ENCODE measurements at places on chromosomes 5 and 9. TPM values are rescaled to one million over a fixed set of nuclear protein-coding genes. Genes with fewer than 3 reads are reported as not detected.

DNA sequence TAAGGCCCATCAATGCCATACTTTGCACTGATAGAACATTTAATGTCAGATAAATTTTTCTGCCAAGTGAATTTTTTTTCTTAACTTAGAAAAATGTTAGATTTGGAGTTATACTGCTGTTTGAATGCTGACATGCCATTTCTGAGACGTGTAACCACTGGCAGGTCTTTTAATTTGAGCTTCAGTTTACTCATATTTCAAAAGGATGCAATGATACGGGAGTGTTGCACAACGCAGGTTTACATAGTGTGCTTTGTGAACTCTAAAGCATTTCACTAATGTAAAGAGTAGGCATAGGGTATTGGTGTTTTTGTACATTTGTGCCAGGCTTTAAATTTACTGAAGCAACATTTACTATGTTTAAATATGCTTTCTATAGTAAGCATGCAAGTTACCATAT, 4.2 kb downstream of the ZBTB43 start:
- DNase-seq: no peak

DNA sequence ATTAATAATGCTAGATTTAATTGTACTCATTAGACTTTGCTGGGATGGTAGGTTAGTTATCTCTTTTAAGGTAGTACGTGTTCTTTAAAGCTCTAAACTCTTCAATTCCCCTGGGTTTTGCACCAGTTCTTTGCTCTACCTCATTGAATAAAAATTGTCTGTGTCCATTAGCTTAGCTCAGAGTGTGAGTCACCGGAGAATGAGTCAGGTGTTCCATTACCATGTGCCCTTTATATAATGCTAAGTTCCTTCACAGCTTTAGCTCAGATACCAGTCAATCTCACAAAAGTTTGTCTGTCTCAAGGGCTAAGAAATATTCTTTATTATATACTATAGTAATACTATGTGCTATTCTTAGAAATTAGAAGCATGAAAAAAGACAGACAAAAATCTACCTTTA, 339.4 kb downstream of the PRELID2 start:
- no peak for DNase-seq

- no peak for DNase-seq
These were observed 803.3 kb downstream of the DTWD2 start for GRCh38 chr5:118185018-118185417.

Gene ELOVL7
- 0.28 TPM for total RNA-seq

GRCh38 chr5:33696411-33696810, 195.4 kb downstream of the ADAMTS12 start:
- DNase-seq: no peak

Gene HAND1
- total RNA-seq: not detected

- DNase-seq: peak; percentile 24
These were observed 14.4 kb downstream of the ANKRD33B start for GRCh38 chr5:10578293-10578665.

GRCh38 chr5:25027061-25027460, 382.3 kb upstream of the CDH10 start:
- DNase-seq: no peak

DNA sequence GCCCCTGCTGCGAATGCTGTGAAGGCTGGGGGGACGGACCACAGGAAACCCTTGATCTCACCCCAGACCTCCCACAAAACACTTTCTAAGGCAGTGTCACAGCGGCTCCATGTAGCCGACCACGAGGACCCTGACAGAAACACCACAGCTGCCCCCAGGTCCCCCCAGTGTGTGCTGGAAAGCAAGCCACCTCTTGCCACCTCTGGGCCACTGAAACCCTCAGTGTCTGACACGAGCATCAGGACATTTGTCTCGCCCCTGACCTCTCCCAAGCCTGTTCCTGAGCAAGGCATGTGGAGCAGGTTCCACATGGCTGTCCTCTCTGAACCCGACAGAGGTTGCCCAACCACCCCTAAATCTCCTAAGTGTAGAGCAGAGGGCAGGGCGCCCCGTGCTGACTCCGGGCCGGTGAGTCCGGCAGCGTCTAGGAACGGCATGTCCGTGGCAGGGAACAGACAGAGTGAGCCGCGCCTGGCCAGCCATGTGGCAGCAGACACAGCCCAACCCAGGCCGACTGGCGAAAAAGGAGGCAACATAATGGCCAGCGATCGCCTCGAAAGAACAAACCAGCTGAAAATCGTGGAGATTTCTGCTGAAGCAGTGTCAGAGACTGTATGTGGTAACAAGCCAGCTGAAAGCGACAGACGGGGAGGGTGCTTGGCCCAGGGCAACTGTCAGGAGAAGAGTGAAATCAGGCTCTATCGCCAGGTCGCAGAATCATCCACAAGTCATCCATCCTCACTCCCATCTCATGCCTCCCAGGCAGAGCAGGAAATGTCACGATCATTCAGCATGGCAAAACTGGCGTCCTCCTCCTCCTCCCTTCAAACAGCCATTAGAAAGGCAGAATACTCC, 84.7 kb downstream of the GOLPH3 start:
- DNase-seq: no peak
